ENCODE measurements at places on chromosomes 3 and 15. TPM values are rescaled to one million over a fixed set of nuclear protein-coding genes. Genes with fewer than 3 reads are reported as not detected.

Gene PRSS50
- not detected for total RNA-seq

- DNase-seq: no peak
These were observed 12.0 kb upstream of the GNB4 start for GRCh38 chr3:179463319-179463718.

Gene MAP2K5
- total RNA-seq: 3.8 TPM

DNA sequence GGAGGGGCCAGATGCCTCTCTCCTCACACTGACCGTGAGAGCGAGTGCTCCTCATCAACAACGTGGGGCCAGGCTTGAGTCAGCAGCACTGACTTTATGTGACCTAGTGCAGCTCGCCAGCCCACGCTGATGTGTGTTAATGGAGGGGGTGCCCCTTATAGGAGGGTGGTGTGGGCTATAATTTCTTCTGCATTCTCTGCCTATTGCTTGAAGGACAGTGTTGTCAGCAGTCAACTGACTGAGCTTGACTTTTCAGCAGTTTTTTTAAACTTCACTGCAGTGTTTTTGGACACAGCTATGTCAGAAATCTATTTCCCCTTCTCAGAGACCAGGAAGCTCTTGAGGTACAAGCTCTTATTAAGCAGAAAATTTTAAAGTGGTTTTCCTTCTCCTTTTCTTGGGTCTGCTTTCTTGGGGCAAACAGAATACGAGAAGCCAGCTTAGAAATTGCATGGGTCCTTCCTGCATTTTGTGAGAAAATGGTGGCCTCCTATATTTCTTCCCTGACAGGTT is 304.8 kb upstream of the CTDSPL start:
- no peak for DNase-seq

DNA sequence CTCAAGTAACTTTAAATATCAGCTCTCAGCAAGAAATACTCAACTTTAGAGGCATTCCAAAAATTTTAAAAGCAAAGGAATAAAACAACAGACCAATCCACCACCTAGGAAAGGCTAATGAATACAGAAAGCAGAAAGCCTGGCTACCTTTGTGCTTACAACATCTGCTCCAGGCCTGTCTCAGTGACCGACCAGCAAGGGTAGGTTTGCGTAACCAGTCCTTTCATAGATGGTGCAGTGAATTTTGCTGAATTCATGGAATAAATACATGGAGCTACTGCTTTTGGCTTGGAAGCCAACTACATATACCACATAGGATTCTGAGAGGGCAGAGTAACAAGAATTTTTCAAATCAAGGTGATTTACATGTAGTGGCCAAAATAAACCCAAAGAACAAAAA is 27.2 kb downstream of the ETV5 start:
- DNase-seq: no peak

DNA sequence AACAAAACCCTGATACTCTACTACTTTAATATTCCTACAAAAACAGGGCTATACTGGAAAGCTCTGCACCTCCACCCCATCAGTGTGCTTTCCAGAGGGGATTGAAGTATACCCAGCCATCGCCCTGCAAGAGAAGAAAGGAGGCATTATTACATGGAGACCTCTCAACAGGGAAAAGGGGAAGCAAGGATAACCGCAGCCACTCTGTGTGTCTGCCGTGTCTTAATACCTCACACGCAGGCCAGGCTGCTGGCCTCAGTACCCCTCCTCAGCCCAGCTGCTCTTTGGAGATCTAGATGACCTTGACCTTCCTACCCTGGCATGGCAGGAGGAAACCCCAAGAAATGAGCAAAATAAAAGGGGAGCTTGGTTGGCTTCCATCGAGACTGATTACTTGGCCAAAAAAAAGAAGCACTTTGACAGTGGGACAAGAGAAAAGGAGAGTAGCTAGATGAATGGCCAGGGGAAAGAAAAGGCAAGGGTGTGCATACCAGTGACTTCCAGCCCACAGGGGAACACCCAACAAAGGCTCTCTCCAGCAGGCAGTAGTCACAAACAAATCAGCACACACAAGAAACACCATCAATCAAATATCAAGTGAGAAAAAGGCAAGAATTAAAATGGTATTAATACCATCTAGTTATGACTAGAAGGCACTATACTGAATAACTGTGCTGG is 129.4 kb downstream of the STT3B start:
- no peak for DNase-seq

- DNase-seq: no peak
These were observed 461 bp upstream of the FNDC3B start for GRCh38 chr3:172038798-172039435.

Gene C3orf85
- not detected for total RNA-seq

- peak; percentile 87 for DNase-seq
These were observed 77.2 kb downstream of the LDHAL6B start for GRCh38 chr15:59283717-59284391.

DNA sequence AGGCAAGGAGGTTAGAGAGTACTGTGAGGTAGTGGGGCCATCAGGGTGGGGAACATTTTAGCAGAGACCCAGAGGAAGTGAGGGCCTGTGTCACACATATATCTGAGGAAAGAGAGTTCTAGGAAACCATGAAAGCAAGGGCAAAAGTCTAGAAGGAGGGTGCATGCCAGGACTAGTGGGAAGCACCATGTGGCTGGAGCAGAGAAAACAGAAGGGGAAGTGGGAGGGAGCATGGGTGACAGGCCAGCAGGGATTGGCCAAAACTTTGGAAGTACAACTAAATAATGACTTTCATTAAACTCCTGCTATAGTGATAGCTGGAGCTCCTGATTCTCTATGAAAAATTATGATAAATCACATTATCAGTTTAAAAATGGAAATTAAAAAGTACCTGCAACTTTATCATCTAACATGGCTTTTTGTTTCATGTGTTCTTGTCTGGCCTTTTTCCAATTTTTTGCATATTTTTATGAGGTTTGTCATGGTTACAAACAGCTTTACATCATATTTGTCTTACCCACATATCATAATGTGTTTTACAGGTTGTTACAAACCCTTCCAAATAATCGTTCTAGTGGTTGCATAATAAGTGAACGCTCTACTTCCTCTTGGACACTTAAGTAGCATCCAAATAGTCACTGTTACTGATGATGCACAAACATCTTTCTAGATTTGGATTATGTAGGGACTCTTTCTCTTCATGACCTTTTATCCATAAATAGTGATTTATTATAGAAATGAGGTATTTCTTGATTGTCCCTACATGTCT is 168.3 kb downstream of the NEK10 start:
- peak; percentile 77 for DNase-seq

Gene CEMIP
- 7.3 TPM for total RNA-seq

Gene CHRNA7
- 2.4 TPM for total RNA-seq

Gene GHSR
- not detected for total RNA-seq

- no peak for DNase-seq
These were observed 10.3 kb upstream of the MUSTN1 start for GRCh38 chr3:52845157-52845556.

GRCh38 chr3:71191031-71191482 is 392.5 kb downstream of the FOXP1 start:
- no peak for DNase-seq

All from HT-29 (cell line).